Colonic mucosa (tissue), 4 donors: ENCODE measurements at places on chromosomes 11 and 22.

DNA sequence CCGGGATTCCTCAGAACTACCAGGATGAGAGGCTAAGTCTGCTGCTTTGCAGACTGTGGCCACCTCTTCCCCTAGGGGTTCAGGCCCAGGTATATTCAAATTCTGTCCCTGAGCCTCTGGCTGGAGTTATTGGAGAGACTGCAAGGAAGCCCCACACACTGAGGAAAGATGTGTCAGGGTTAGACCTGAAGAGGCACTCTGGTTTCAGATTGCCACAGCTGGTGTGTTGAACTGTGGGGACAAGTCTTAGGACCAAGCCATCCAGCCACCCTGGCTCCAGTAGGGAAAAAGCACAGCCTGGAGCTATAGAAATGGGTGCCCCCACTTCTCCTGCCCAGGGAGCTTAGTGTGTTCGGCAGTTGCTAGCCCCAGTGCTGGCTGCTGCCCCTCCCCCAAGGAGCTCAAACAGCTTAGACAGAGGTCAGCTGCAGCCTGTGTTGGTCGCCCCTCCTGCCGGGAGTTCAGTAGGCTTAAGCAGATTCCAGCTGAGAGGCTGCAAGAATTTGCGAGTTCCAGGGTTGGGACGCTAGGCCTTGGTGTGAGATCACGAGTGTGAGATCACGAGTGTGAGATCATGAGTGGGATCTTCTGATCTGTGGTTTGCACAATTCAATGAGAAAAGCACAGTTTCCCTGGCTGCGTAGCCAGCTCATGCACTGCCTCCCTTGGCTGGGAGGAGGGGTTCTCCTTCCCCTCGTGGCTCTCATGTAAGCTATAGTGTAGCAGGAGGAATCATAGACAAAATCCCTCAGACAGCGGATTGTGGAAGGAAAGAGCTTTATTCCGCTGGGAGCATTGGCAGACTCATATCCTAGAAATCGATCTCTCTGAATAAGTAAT is 552.1 kb upstream of the CHORDC1 start:
- no peaks in the 10 kb centered on the region for H3K36me3 ChIP-seq
- H3K27me3 ChIP-seq: no peaks in the 10 kb centered on the region
- H3K4me3 ChIP-seq: no peak overlapping the region
- H3K4me1 ChIP-seq: no peaks in the 10 kb centered on the region

- no peak overlapping the region for H3K4me3 ChIP-seq
- no peak overlapping the region for H3K27ac ChIP-seq
- no peaks in the 10 kb centered on the region for H3K27me3 ChIP-seq
- no peaks in the 10 kb centered on the region for H3K4me1 ChIP-seq
- DNase-seq: no peak
Observed at GRCh38 chr22:19350947-19351346, 59.4 kb upstream of the CLTCL1 start.

- no peak within 1 kb of the TSS for H3K27ac ChIP-seq
- H3K4me1 ChIP-seq: peaks cover 23% of the 10 kb centered on the region
- no peaks in the 10 kb centered on the region for H3K27me3 ChIP-seq
- no peaks in the 10 kb centered on the region for H3K36me3 ChIP-seq
- peak within 1 kb of the TSS; percentile 64 for H3K4me3 ChIP-seq
Observed at GRCh38 chr22:23180301-23180892, at the start of gene BCR. Gene BCR (plus strand): TSS chr22:23180509. CDS start chr22:23180961, 452 bp downstream.

GRCh38 chr11:78653294-78653909 is 78.7 kb upstream of the NARS2 start:
- no peak for DNase-seq
- H3K4me1 ChIP-seq: no peaks in the 10 kb centered on the region
- H3K4me3 ChIP-seq: no peak overlapping the region
- H3K27me3 ChIP-seq: no peaks in the 10 kb centered on the region
- no peak overlapping the region for H3K27ac ChIP-seq

DNA sequence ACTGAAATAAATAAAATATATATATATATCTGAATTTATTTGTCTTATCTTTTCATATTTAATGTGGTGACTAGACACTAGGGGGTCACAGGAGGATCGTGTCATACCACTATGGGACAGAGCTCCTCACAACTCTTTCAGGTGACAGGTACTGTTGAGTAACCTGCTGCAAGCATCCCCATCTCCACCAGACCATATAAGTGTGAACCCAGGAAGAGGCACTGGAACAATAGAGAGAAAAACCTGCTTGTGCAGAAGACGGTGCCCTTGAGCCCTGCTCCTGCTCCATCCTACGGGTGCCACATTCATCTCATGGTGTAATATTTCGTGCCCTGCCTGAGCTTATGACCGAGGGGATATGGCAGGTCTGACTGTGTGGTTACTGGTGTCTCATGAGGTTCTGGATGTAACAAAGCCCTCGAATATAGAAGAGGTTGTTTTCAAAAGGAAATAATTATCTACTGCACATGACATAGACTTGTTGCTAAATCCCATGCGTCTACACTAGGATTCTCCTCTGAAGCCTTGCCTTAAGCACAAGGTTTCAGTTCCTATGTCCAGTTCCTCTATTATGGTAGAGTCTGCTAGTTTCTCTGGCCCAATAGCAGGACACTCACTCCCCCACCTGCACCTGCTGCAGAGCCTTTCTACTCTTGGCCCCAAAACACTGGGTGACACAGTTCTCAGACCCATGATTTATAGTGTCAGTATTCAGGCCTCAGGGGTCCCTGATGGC is 70.4 kb downstream of the GGTLC2 start:
- H3K4me3 ChIP-seq: no peak overlapping the region
- no peak for DNase-seq
- no peaks in the 10 kb centered on the region for H3K36me3 ChIP-seq
- no peak overlapping the region for H3K27ac ChIP-seq

- H3K36me3 ChIP-seq: no peaks in the 10 kb centered on the region
- no peaks in the 10 kb centered on the region for H3K27me3 ChIP-seq
- no peaks in the 10 kb centered on the region for H3K4me1 ChIP-seq
- no peak for DNase-seq
- no peak overlapping the region for H3K4me3 ChIP-seq
Observed at GRCh38 chr22:28430466-28431025, 249.1 kb downstream of the TTC28 start.

- peak overlapping the region; percentile 99 for H3K27ac ChIP-seq
- DNase-seq: peak; percentile 65
- peak overlapping the region; percentile 37 for H3K4me3 ChIP-seq
- peaks cover 18% of the 10 kb centered on the region for H3K4me1 ChIP-seq
- H3K36me3 ChIP-seq: no peaks in the 10 kb centered on the region
- no peaks in the 10 kb centered on the region for H3K27me3 ChIP-seq
Observed at GRCh38 chr11:72039856-72040401, 40.4 kb downstream of the NUMA1 start.

GRCh38 chr22:38132794-38133193 is 22.3 kb upstream of the BAIAP2L2 start:
- H3K4me3 ChIP-seq: no peak overlapping the region
- H3K36me3 ChIP-seq: no peaks in the 10 kb centered on the region
- H3K27me3 ChIP-seq: no peaks in the 10 kb centered on the region
- H3K27ac ChIP-seq: no peak overlapping the region

DNA sequence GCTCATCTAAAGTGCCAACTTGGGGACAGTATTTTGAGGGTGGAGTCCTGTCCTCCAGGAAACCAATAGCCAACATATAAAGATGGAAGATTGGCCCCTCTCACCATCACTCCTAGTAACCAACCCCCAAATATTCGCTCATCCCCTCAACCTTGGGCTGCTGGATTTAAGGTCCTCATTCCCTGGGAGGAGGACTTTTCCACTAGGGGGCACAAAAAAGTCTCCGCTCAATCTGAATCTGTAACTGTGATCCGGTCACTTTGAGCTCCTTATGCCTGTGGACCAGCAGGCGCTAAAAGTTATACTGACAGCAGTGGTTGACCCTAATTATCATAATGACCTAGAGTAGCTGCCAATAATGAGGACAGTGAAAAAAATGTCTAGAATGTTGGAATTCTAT is 20.5 kb upstream of the CLPB start:
- no peaks in the 10 kb centered on the region for H3K27me3 ChIP-seq
- DNase-seq: no peak
- no peaks in the 10 kb centered on the region for H3K4me1 ChIP-seq
- H3K36me3 ChIP-seq: no peaks in the 10 kb centered on the region
- H3K4me3 ChIP-seq: no peak overlapping the region
- H3K27ac ChIP-seq: no peak overlapping the region

DNA sequence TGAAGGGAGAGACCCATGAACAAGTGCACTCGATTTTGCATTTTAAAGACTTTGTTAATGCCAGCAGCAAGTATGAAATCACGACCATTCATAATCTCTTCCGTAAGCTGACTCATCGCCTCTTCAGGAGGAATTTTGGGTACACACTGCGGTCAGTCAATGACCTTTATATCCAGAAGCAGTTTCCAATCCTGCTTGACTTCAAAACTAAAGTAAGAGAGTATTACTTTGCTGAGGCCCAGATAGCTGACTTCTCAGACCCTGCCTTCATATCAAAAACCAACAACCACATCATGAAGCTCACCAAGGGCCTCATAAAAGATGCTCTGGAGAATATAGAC is 5.9 kb downstream of the SERPIND1 start:
- no peak overlapping the region for H3K4me3 ChIP-seq
- H3K4me1 ChIP-seq: no peaks in the 10 kb centered on the region
- H3K27ac ChIP-seq: no peak overlapping the region
- H3K27me3 ChIP-seq: no peaks in the 10 kb centered on the region
- H3K36me3 ChIP-seq: no peaks in the 10 kb centered on the region

DNA sequence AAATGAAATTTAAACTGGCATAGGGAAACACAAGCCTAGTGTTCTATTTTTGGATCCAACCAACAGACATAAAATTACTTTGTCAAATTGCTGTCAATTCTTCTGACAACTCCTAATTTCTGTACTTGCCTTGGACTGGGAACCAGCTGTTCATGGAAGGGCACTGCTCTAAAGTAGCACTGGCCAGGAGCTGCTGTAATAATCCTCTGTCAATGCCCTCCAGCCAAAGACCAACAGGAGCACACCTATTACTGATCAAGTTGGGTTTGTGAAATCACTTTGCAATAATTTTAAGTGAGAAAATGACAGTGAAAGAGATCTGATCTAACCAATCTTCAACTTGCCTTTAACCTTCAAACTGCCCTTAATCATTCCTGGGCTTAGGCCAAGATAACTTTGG is 18.9 kb upstream of the TMEM123 start:
- no peak overlapping the region for H3K4me3 ChIP-seq
- no peak overlapping the region for H3K27ac ChIP-seq
- no peak for DNase-seq
- peaks cover 6% of the 10 kb centered on the region for H3K4me1 ChIP-seq
- no peaks in the 10 kb centered on the region for H3K27me3 ChIP-seq

GRCh38 chr11:2761131-2762030 is 61.6 kb upstream of the KCNQ1OT1 start:
- no peaks in the 10 kb centered on the region for H3K4me1 ChIP-seq
- H3K36me3 ChIP-seq: no peaks in the 10 kb centered on the region
- peak; percentile 61 for DNase-seq
- H3K27me3 ChIP-seq: no peaks in the 10 kb centered on the region
- H3K27ac ChIP-seq: no peak overlapping the region
- H3K4me3 ChIP-seq: no peak overlapping the region

- no peak overlapping the region for H3K4me3 ChIP-seq
- H3K27me3 ChIP-seq: no peaks in the 10 kb centered on the region
- no peak for DNase-seq
- peaks cover 5% of the 10 kb centered on the region for H3K4me1 ChIP-seq
- no peaks in the 10 kb centered on the region for H3K36me3 ChIP-seq
Observed at GRCh38 chr11:117823294-117823945, 1.1 kb downstream of the FXYD2 start.

GRCh38 chr11:131924001-131924400 is 553.6 kb downstream of the NTM start:
- no peaks in the 10 kb centered on the region for H3K4me1 ChIP-seq
- H3K27ac ChIP-seq: no peak overlapping the region
- H3K36me3 ChIP-seq: no peaks in the 10 kb centered on the region
- H3K27me3 ChIP-seq: no peaks in the 10 kb centered on the region
- H3K4me3 ChIP-seq: no peak overlapping the region
- no peak for DNase-seq
